Erythroblast (primary cell): ENCODE measurements at places on chromosomes 16 and 17.

DNA sequence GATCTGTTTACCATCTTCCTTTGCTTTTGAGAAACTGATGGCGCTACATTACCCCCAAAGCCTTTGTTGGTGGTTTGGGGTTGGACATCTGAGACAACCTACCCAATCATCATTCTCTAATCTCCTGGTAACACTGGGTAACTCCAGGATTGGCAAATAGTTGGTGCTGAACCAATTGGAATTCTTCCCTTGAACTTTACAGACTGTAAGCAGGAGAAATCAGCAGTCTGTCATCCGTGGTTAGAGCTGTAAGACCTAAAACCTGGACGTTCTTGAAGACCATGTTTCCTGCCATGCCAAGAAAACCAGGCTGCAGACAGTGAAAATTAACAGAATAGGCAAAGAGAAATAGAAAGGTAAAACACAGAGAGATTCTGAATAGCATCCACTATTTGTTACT, 398.8 kb upstream of the SALL1 start:
- DNase-seq = no peak

DNA sequence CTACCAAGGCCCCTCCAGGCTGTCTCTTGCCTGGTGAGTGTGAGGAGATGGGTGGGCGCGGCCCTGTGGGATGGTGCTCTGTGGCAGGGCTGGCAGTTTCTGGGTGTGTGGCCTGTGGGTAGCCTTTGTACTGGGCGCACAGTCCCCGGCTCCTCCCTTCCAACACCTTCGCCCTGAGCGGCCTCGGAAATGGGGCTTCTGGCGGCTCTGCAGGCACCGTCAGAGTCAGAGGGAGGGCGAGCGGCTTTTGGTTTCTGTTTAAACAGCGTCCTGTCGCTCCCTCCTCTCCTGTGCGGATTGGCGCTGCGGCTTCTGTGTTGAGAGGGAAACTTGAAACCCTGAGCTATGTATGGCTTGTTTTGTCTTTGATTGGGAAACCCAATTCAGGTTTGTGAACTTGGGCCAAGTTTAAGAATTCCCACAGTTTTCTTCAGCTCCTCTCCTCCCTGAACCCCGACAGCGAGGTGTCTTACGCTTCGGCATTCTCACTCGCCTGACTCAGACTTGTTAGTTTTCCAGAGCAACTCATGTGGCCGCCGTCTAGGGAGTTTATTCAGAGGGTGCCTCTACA, 8.3 kb upstream of the ZNF750 start:
- no peak for DNase-seq

- DNase-seq = no peak
These were observed 42.0 kb downstream of the FOXK2 start for GRCh38 chr17:82561429-82562035.

GRCh38 chr16:27370318-27370717, 31.7 kb upstream of the IL21R start:
- no peak for DNase-seq

GRCh38 chr16:77910021-77910420, 112.3 kb upstream of the CLEC3A start:
- DNase-seq = no peak

- no peak for DNase-seq
These were observed 3.8 kb upstream of the TLCD2 start for GRCh38 chr17:1713878-1714426.

DNA sequence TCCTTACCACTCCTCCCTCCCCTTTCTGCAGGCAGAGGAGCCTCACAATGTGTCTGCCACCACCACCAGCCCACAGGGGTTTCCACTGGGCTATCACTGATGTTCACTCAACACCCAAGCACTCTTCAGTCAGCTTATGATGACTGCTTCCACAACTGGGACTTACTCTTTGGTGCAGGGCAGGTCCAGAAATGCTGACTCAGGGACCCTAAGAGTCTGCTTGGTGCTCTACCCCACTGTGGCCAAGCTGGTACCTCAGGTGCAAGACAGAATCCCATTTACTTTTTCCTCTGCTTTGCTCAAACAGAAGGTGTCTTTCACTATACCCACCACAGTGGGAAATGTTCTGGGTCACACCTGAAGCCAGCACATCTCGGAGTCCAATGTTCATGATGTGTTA, 40.1 kb downstream of the ZNF267 start:
- DNase-seq = no peak

- peak; percentile 97 for DNase-seq
These were observed 19.8 kb downstream of the HNF1B start for GRCh38 chr17:37725021-37725595.
